ENCODE measurements at places on chromosomes 6 and 20.

- DNase-seq, result no peak
Measured at GRCh38 chr6:6950373-6951145, 157.2 kb upstream of the RREB1 start.

GRCh38 chr6:151018046-151018445, 152.5 kb downstream of the MTHFD1L start:
- DNase-seq, result no peak

DNA sequence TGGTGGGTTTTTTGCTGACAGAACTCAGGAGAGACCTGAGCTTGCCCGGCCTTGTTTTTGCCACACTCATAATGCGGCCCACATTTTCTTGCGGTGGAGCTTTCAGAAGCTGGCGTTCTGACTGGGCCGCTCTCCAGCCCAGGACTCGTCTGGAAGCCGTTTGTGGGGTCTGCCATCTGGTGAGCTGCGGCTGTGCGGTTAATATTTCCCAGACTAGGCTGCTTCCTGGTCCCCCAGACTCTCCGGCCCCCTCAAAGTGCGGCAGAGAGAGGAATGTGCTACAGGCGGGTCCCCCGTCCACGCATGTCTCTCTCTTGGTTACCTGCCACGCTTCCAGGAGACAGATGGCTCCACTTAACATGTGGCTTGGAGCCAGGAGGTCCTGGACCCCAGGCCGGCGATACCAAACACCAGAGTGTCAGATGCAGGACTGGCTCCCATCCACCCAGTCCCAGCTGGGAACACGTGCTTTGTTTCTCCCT, 128.9 kb upstream of the PMEPA1 start:
- DNase-seq, result no peak

DNA sequence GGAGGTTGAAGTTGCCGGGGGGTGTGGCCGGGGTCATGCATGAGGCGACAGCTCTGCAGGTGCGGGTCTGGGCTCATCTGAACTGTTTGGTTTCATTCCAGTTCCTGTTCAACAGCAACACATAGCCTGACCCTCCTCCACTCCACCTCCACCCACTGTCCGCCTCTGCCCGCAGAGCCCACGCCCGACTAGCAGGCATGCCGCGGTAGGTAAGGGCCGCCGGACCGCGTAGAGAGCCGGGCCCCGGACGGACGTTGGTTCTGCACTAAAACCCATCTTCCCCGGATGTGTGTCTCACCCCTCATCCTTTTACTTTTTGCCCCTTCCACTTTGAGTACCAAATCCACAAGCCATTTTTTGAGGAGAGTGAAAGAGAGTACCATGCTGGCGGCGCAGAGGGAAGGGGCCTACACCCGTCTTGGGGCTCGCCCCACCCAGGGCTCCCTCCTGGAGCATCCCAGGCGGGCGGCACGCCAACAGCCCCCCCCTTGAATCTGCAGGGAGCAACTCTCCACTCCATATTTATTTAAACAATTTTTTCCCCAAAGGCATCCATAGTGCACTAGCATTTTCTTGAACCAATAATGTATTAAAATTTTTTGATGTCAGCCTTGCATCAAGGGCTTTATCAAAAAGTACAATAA, 72.5 kb downstream of the PTPN1 start:
- DNase-seq, result no peak

GRCh38 chr20:16563066-16563806, 10.0 kb downstream of the KIF16B start:
- DNase-seq, result no peak

DNA sequence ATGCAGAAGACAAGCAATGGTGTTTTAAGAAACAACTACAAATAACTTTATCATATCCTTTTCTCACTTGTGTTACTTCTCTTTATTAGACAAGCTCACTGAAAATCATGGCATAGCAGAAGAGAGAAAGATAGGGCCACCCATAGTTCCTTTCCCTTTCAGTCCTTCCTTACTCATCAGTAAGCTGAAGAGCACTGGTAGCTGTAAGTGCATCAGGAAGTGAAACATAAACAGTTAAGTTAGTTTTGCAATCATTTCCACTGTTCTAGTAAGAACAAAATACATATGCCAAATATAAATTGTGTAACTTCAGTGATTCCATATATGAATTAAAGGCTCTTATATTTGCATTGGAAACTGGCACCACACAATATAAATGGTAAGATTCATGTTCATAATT, 220.1 kb downstream of the HACE1 start:
- no peak for DNase-seq

Measured in stimulated activated CD8-positive, alpha-beta memory T cell treated with anti-CD3 and anti-CD28 coated beads, Interleukin-15, amount 100 ng/mL, for 48 hours (primary cell).